ENCODE measurements at places on chromosomes 7 and 10.
A peak's percentile ranks its signal among the peaks of the same experiment; 100 is the strongest.

- DNase-seq = no peak
These were observed 34.0 kb downstream of the DKK1 start for GRCh38 chr10:52348037-52348564.

GRCh38 chr10:84179059-84179710 lies 5.6 kb downstream of the GPR15LG start:
- peak; percentile 32 for DNase-seq

DNA sequence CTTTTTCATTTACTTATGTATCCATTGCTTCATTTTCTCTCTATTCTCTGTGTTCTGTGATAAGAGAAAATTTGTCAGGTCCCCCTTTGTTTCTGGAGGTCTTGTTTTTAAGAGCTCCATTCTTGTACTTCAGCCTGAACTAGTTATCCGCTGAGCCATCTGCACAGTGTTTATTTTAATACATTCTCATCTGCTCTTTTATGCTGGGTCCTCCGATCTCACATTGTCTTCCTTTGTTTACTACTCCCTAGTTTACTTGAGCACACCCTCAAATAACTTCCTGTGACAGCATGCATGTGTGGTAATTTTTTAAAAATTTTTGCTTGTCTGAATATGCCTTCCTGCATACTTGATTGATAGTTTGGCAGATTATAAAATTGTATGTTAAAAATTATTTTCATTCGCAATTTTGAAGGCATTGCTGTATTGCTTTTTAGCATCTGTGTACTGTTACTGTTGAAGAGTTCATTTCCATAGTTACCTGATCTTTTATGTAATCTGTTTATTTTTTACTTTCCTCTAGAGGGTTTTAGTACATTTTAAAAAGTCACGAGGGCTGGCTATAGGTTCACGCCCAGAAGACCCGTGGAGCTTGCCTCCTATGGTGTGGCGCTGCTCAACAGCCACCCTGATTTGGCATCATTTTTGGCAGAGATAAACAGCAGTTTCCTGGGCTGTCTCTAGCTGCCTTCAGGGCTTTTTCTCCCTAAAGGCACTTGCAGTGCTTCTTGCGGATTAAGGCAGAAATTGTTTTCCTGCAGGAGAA lies 31.9 kb downstream of the RSBN1L start:
- no peak for DNase-seq

DNA sequence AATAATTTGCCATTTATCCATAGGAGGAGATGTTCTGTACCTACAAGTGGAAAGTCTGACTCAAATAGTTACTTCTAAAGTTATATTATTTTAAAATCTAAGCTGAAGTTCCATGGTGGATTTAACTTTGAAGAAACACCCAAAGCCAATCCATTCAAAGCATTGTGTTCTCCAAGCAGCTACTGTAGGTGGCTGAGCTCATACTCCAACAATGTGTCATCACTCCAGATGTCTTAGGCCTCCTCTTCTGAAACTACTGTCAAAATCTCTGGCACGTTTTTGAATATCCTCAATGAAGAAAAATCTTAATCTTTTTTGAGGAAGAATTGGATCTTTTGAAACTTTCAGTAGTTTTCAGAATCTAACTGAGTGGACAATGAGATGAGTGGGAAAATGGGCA lies 169.1 kb downstream of the PTEN start:
- DNase-seq = peak; percentile 15

DNA sequence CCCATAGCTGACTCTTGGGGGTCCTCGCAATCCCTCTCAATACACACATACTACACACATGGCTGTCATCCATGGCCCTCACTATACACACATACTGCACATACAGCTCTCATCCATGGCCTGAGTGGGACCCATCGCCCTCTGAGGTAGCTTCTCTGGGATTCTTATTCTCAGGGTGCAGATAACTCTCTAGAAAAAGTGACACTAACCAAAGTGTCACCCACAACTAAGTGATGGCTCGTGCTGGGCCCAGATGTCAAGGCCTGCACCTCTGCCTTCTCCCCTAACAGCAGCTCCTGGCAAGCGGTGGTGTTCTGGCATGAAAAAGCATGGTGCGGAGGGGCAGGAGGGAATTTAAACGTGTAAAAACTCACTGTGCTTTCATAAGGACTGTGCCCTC lies 62.7 kb upstream of the ZPBP start:
- DNase-seq = no peak

DNA sequence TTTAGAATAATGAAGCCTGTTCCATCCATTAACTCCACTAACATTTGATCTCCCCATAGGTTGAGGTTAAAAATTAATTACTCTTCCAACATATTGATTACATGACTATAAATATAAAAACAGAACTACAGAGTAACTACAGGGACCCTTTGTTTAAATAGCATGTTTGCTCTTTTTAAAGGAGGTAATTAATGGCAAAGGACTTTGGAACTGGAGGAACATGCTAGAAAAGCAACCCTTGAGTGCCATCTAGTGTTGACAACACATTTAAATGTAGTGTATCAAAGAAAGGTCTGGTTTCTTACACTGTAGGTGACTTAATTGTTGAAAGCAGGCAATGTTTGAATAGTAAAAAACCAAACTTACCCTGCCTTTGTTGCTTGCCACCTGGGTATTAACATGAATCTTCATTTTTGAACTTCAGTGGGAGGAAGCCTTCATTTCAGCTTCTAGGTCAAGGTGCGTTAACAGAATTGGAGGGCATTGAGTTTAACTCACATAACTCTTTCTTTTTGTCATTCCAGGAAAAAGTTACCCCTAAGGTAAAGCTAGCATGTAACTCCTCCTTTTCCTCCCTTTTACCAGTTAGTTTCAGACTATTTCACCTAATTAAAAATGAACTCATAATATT lies 52.6 kb upstream of the CAPZA2 start:
- peak; percentile 71 for DNase-seq

DNA sequence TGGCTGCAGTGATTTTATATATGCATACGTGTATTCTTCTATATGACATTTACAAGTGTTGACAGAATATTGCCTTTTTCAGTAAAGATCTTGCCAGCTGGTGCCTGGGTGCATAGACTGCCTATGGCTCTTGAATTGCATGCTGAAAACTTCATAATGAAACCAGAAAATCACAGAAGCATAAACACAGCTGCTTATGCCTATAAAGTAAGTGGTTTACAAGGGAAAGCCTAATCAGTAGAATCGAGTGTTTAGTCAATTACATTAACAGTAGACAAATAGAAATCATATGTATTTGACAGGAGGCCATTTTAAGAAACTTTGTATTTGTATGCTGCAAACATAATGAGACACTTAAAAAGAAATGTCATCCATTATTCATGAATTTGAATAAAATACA lies 82.5 kb downstream of the TMEM168 start:
- DNase-seq = no peak
